ENCODE measurements at places on chromosomes 11 and 22. TPM values are rescaled to one million over a fixed set of nuclear protein-coding genes. Genes with fewer than 3 reads are reported as not detected.

GRCh38 chr11:44028401-44028800 is 19.4 kb upstream of the ACCSL start:
- DNase-seq, result peak; percentile 4

GRCh38 chr22:32489377-32489776 is 14.8 kb downstream of the FBXO7 start:
- no peak for DNase-seq

- DNase-seq, result no peak
Measured at GRCh38 chr11:122085264-122085663, 30.8 kb downstream of the BLID start.

DNA sequence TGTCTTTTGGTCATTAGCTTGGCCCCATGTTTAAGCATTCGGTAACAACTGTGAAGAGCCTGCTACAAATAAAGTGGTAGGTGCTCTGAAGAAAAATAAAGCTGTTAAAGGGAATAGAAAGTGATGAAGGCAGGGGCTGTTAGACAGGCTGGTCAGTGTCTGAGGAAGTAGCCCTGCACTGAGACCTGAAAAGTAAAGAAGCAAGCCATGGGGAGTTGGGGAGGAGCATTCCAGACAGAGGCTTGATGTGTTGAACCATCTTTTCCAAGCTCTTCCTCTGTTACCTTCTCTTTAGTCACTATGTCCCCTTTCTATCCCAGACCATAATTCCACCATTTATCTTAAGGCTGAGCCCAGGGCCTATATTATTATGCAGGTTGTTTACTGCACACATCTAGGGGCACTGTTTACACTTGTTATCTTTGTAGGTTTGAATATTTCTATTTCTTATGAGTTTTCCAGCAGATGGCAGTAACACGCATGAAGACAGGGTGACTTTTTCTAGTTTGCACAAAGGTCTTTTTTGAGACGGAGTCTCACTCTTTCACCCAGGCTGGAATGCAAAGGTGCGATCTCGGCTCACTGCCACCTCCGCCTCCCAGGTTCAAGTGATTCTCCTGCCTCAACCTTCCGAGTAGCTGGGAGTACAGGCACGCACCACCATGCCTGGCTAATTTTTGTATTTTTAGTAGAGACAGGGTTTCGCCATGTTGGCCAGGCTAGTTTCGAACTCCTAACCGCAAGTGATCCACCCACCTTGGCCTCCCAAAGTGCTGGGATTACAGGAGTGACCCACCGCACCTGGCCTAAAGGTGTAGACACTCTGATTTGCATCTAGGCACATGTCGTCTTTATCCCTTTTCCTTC is 23.0 kb downstream of the ZFTA start:
- DNase-seq, result no peak

GRCh38 chr11:8098879-8099278 is 17.9 kb downstream of the TUB start:
- no peak for DNase-seq

INPPL1 gene
- total RNA-seq, result 207 TPM

HOATZ gene
- total RNA-seq, result not detected

POU2AF3 gene
- total RNA-seq, result 0.52 TPM

NXPE2 gene
- not detected for total RNA-seq

P2RY2 gene
- 0.35 TPM for total RNA-seq

All from H9 (cell line).